Endothelial cell (in vitro differentiated cells): ENCODE measurements at places on chromosomes 2 and 18.

DNA sequence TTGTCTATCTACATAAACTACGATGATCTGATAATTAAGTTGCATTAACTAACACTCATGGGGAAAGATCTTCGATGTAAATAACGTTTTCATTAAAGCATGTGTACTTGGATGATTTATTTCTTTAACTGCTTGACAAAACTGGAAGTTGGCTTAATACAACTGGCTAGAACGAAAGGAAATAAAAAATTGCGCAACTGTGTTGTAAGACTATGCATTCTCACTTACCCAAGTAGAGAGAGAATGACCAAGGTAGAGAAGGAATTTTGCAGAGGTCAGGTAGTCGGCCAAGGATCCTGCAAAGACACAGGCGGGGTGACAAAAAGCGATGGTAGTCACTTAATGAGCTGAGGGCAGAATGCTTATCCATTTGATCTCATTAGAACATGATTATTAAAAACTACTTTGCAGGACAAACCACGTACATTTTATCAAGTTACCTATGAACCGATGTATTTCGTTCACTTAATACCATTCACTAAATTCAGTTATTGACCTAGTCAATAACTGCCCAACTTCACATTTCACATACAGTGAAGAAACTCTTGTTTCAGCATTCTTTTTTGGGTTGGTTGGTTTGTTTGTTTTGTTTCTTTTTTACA, 900 bp downstream of the SLC40A1 start:
- DNase-seq: no peak

GRCh38 chr2:100135415-100135814, 7.0 kb downstream of the AFF3 start:
- DNase-seq: no peak

DNA sequence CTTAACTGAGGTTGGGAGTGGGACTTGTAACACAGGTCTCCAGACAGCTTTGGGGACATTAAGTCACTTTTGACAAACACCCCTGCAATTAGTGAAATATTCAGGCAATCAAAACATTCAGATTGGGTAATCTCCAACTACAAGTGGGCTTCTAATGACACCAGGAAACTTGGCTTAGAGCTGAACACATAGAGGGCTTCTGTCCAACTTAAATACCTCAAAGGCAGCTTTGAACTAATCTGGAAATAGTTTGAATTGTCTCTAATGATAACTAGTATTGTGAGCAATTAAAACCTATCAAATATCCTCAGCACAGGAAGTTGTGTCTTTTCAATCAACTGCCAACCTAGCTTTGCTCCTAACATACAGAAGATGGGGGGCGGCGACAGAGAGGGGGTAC, 5.1 kb upstream of the ASPRV1 start:
- no peak for DNase-seq

GRCh38 chr18:2293109-2293839, 278.0 kb downstream of the METTL4 start:
- no peak for DNase-seq

DNA sequence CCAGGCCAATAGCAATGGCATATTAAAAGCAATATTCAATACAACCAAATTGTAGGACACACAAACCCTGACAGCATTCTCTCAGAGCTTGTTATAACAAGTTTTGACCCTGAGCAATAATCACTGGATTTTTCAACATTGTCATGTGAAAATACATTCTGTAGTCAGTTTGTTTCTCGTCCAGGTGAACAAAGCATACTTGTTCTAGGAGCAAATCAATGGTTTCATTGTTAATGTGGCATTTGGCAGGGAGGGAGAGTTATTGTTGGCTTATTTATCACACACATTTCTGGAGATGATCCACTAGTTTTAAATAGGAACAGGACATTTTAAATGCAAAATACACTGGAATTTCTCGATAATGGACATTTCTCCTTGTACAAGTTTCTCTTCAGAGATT, 69.9 kb upstream of the L3MBTL4 start:
- DNase-seq: no peak

DNA sequence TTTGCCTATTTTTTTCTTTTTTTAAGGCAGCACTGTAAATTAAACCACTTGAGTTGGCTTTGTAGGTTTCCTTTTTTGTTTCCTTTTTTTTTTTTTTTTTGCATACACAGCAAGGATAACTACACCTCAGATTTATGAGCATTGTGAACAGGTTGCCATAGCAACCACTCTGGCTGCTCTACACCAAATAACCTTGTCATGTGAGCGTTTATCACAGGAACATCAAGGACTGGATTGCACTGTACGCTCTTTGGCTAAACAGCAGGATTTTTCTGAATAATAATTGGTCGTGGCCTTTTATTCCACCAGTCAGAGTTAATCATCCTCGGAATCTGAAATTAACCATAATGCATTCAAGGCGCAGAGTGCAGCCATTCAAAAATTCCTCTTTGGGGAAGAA, 199.1 kb upstream of the SLC14A2 start:
- no peak for DNase-seq

DNA sequence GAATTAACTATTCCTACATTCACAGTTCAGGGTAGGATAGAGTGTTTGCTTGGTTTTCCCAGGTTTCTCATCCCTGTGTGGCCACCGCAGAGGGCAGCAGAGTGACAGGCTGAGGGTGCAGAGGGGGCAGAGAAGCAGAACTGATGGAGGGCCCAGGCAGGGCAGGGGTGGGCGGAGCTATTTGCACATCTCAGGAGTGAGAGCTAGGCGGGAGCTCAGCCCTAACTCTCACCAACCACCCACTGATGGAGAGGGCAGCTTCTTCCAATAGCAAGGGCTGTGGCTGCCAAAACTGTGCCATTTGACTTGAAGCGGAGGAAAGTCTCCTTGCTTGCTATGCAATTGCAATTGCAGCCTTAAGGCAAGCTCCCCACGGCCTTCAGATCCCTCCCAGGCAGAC, 12.0 kb upstream of the DARS1 start:
- peak; percentile 53 for DNase-seq

DNA sequence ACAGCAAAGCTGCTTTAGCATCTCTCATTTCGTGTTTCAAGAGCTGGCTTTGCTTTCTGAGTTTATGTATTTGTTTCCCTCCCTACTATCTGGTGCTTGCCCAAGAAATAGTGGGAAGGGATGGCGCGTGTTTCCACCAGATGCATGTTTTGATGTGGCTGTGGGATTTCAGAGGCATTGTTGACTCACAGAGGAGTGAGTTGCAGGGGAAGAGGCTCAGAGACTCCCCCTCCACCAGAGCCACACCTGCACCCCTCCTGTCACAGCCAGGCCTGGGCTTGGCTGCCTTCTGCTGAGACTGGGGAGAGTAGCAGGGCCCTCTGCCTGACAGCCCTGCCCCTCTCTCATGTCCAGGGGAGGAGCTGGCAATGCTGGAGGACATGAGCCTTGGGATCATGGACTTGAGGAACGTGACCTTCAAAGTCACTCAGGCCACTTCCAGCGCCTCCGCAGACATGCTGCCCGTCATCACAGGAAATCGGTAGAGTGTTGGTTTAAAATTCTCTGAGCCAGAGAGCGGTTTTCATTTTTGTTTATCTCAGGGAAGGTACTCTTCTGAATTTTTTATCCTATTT, 42.9 kb downstream of the COA5 start:
- no peak for DNase-seq

- peak; percentile 40 for DNase-seq
Measured at GRCh38 chr2:105746177-105747080, 1.7 kb downstream of the NCK2 start.

GRCh38 chr2:162607915-162608314, 230.7 kb downstream of the KCNH7 start:
- no peak for DNase-seq

GRCh38 chr2:145918951-145919350, 1399.0 kb upstream of the ZEB2 start:
- no peak for DNase-seq

DNA sequence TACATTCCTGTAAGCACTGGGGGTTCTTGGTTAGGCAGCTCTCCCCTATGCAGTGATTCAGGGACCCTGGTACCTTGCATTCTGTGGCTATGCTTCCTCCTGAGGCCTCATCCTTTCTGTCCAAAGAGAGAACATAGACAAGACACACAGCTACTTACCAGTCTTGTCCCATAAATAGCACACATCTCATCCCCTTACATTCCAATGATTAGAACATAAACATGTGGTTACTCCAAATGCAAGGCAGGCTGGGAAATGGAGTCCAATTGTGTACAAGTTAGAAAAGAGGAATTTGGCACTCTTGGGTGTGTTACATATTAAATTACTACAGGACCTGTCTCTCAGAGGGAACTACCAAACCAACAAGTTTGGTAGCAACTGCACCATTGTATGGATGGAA, 171.3 kb downstream of the ARHGAP15 start:
- DNase-seq: no peak

DNA sequence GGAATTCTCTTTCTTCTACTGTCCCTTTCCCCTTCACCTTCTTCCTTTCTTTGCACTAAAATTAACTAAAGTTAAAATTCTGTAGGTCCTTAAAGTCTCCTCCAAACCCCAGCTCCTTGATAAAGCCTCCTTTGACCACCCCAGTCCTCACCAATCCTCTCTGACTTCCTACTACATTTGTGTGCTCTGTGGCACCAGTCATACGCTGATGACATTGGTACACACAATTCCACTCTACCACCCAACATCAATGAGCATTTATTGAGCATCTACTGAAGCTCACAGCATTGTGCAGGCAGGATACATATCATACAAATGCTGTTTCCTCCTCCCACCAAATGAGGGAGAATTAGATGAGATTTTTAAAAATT, 4.5 kb upstream of the SP5 start:
- DNase-seq: no peak

- DNase-seq: no peak
Measured at GRCh38 chr2:203340791-203341487, 12.7 kb downstream of the ABI2 start.

GRCh38 chr2:162490052-162490717, 146.3 kb downstream of the GCA start:
- DNase-seq: no peak

- no peak for DNase-seq
Measured at GRCh38 chr2:36059691-36060090, 295.9 kb upstream of the CRIM1 start.

DNA sequence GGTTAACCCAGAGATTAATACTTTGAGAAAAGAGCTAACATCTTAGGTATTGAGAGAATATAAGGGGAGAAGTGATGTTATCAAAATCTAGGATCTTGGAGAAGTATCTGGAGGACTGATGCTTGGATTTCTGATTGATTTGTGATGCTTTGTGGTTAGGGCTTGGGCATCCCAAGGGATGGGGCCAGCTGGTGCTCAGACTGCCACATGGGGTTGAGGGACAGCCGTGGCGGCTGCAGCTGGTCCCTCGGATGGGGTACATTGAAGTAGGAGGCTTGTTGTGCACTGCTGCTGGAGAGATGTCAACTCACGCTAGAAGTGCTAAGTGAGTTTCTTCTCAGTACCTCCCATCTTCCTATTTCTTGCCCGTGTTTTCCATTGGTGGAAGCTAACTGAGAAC, 22.4 kb downstream of the HRH4 start:
- DNase-seq: no peak

- DNase-seq: no peak
Measured at GRCh38 chr2:69241093-69241492, 145.9 kb downstream of the GFPT1 start.

- DNase-seq: no peak
Measured at GRCh38 chr2:235183786-235184185, 232.0 kb downstream of the SH3BP4 start.

- DNase-seq: no peak
Measured at GRCh38 chr2:72813841-72814240, 12.0 kb downstream of the EXOC6B start.

- DNase-seq: no peak
Measured at GRCh38 chr2:71756280-71756906, 303.0 kb downstream of the DYSF start.

DNA sequence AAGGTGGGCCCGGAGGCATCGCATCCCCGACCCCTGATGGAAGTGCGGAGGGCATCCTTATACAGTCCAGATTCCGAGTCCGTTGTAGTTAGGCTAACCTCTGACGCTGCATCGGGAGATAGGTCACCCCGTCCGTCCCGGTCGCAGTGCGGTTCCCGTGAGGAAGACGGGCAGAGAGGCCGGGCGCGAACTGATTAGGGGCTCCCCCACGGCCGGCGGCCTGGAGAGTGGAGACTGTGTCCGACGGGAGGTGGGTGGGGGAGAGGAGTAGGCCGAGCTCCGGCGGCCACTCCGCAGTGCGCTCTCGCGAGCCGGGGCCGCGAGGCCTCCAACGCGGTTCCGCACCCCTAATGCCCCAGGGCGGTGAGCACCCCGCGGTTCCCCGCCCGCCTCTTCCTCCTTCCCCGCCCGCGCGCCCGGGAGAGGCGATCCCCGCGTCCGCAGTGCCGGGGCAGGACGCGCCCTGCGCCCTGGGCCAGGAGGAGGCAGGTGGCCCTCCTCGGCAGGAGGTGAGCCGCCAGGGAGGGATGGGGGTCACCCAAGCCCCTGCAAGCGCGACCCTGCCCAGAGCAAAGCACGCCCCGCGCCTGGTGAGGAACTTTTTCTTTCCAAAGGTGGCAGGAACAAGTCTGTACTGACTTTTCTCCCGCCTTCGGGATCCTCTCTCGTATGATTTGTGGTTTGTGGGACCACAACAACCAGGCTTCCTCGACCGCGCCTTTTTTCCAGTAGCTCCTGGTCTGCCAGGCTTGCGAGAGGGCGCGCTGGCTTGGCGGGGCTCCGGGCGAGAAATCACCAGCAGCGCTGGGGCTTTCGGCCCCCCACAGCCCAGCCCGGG, 1.4 kb upstream of the SP5 start:
- peak; percentile 28 for DNase-seq

DNA sequence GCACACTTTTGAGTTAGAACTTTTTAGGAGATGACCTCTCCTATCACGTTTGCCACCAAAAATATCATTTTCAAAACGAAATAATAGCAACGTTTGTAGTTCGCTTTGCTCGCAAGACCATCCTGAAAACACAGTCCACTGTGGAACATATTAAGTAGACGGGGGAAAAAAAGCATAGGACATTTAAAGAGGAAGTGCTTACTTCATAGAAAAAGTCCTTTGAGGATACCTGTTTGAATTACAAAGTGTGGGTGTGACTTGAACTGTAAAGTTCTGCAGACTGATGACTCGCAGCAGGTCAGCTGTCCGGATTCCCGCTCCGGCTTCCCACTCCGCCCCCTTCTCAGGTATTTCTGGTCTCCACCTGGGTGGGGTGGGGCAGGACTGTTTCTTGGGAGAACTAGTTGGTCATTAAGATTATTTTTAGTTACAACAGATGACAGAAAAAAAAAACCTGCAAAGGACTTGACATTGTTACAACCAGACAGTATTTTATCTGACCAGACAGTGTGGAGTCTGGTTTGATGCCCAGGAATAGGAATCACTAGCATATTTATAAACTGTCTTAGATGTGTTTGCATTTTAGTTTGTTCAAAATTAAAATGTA, 13.3 kb downstream of the CNOT11 start:
- no peak for DNase-seq

- no peak for DNase-seq
Measured at GRCh38 chr18:27731211-27731610, 445.7 kb downstream of the CDH2 start.
